ENCODE measurements at places on chromosomes 5 and 9. TPM values are rescaled to one million over a fixed set of nuclear protein-coding genes. Genes with fewer than 3 reads are reported as not detected.

GRCh38 chr9:75462866-75463265, 374.6 kb downstream of the OSTF1 start:
- DNase-seq, result no peak

PIP5K1B gene
- 2.5 TPM for polyA plus RNA-seq

GRCh38 chr5:175214152-175214551, 229.8 kb downstream of the DRD1 start:
- DNase-seq, result peak; percentile 30

GARIN3 gene
- not detected for polyA plus RNA-seq

FCHO2 gene
- 6.9 TPM for polyA plus RNA-seq

- no peak for DNase-seq
These were observed 54.3 kb downstream of the FBN2 start for GRCh38 chr5:128483738-128484137.

DNA sequence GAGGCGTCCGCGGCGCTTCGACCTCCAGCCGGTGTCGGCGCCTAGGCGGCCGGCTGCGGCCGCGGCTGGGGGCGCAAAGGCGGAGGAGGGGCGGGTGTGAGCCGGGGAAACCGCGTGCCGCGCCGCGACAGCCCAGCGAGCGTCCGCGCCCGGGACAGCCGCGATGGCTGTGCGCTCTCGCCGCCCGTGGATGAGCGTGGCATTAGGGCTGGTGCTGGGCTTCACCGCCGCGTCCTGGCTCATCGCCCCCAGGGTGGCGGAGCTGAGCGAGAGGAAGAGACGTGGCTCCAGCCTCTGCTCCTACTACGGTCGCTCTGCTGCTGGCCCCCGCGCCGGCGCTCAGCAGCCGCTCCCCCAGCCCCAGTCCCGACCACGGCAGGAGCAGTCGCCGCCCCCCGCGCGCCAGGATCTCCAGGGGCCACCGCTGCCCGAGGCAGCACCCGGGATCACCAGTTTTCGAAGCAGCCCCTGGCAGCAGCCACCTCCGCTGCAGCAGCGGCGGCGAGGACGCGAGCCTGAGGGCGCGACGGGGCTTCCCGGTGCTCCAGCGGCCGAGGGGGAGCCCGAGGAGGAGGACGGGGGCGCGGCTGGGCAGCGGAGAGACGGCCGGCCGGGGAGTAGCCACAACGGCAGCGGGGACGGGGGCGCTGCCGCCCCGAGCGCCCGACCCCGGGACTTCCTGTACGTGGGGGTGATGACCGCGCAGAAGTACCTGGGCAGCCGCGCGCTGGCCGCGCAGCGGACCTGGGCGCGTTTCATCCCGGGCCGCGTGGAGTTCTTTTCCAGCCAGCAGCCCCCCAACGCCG, 605 bp downstream of the CHSY3 start:
- peak; percentile 49 for DNase-seq

DNA sequence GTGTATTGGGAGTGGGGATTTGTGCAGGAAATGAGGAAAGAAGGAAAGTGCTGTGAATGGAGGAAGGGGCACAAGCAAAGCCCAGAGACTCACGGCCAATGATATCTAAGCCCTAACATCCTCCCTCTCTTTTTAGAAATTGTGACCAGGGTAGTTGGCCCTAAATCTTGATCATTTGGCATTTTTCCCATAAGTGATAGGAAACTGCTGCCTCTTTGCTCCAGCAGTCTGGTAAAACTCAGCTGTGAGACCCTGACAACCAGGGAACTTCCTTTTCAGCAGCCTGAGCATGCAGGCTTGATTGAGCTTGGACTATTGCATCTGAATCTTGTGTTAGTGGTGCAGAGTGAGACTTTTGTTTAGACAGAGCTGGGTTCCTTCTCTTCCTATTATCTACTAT, 9.6 kb upstream of the ADRB2 start:
- DNase-seq, result no peak
